Fibroblast of skin of abdomen (primary cell): ENCODE measurements at places on chromosomes 7 and 10.

- DNase-seq: no peak
Observed at GRCh38 chr10:102812231-102812876, 24.9 kb downstream of the CYP17A1 start.

DNA sequence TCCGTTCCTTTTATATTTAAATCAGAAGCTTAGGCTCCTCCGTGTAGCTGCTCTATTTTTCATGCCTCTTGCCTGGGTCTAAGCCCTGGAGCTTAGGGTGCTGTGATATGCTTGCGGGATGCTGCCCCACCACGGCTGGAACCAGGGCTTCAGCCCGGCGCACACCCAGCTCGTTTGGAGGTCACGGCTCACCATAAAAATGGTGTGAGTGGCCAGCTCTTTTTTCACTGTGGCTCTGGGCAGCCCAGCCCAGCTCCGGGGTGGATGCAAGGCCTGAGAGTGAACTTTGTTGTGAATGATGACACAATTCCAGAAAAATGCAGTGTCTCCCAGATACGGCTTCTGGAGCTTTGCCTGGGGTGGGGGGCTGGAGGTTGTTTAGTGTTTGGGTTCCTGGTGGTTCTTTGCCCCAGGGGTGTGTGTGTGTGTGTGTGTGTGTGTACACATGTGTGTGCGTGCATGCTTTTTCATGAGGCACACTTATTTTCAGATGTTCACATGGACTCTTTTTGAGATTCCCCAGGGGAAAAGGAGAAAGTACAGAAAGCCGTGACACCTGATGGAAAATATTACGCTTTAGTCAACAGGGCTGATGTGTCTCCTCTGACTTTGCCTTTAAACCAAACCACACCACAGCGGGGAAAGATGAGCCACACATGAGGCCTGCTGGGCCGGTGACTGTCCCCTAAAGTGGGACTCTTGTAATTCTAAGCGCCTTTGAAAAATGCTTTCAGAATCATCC, 46.2 kb downstream of the GRK5 start:
- peak; percentile 93 for DNase-seq

- DNase-seq: no peak
Observed at GRCh38 chr7:3180604-3181003, 120.4 kb upstream of the SDK1 start.

DNA sequence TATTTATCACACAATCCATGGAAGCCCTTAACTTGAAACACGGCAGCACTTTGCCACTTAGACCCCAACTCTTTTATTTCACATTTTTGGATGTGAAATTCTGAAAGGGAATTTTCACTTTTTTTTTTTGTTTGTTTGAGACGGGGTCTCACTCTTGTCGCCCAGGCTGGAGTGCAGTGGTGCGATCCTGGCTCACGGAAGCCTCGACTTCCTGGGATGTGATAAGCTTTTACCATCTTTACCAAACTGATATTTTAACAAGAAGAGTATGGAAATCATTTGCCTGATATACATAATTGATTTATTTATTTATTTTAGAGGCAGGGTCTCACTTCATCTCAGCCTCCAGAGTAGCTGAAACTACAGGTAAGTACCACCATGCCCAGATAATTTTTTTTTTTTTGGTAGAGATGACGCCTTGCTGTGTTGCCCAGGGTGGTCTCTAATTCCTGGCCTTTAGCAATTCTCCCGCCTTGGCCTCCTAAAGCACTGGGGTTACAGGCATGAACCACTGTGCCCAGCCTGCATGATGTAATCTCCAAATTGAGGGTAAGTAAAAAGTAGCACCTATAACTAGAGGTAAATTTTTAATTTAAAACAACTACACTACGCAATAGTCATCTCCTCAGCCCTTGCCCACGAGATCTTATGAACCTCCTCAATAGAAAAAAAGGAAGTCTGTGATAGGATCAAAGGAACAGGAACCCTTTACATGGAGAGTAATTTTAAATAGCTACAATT, 180.7 kb upstream of the KLF14 start:
- DNase-seq: no peak

DNA sequence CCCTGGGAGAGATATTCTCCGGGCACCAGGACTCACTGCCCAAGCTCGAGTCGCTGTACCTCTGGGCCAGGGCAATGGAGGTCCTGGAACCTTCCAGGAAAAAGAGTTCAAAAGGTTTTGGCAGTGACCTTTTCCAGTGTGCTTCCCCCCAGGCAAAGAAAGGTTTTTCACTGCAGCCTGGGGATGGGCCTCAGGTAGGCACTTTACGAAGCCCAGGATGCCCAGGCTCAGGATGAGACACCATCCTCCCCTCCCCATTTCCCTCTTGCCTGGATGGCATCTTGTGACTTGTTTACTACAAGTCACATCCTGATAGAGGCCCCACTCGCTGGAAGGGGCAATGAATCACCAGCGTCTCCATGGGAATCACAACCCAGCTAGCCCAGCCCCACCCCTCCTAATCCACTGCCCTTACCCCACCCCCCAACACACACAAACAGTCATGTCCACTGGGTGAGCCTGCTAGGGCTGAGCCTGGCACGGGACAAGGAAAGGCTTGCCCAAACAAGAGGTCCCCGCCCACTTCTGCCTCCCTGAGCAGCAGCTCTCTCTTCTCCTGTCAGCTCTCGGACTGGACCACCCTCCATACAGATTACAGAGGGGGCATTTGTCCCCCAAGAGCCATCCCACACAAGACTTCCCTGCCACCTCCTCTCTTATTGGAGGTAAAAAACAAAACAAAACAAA, 93.8 kb upstream of the SMNDC1 start:
- peak; percentile 89 for DNase-seq

DNA sequence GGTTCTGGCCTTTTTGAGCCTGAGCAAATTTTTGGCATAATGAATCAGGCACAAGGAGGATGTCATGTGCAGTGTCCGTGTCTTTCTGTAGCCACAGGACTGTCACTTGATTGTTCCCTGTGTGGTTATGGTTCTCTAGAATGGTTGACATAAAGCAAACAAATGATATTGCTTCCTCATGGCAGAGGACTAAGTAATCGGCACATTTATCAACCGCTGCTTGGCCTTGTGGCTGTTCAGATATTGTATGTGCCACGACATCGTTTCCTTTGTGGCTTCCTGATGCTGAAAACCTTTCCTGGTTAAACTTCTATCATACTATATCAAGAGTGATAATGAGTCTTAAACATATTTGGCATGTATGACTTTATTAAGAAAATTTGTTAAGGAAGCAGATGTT, 598.8 kb downstream of the SUGCT start:
- DNase-seq: no peak

DNA sequence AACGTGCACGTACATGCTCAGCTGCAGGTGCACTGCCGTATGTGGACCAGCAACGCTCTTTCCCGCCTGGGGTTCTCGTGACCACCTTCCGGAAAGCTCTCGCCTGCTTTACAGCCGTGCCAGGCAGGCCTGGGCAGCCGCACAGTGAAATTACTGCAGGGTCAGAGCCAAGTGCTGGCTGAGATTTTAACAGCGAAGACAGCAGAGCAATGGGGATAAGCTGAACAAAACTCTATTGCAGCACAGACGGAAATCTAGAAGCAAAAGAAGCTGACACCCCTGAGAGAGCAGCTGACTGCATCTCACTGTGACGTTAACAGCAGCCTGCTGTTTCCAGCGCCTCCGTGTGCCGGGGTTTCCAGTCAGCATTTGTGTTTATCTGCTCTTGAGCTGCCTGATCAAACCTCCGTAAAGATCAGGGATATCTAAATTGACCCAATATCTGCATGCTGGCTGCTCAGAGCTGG, 179.0 kb downstream of the DIP2C start:
- no peak for DNase-seq

- DNase-seq: peak; percentile 28
Observed at GRCh38 chr7:90777886-90778285, 181.8 kb downstream of the CDK14 start.

DNA sequence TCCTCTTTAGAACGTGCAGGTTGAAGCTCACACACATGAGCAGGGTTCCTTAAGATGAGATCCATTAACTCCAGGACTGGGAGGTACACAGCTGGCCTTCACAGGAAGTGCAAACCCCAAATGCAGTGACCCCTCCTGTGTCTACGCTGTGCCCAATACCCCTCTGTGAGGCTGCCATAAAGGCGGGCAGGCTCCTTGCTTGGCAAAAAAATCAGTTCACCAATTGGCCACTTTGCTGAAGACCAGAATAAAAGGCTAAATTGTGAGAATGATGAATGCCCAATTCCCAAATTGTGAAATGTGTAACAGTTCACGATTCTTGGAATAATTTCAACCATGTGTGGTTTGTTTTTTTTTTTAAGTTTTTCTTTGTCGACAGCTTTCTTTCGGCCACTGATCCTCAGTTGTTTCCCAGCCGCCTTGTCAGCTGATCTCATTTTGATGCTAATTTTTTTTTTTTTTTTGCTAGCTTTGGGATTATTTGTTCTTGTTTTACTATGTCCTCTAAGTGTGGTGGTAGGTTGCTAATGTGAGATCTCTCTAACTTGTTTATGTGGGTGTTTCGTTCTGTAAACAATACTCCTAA, 101.9 kb upstream of the PRSS58 start:
- no peak for DNase-seq

DNA sequence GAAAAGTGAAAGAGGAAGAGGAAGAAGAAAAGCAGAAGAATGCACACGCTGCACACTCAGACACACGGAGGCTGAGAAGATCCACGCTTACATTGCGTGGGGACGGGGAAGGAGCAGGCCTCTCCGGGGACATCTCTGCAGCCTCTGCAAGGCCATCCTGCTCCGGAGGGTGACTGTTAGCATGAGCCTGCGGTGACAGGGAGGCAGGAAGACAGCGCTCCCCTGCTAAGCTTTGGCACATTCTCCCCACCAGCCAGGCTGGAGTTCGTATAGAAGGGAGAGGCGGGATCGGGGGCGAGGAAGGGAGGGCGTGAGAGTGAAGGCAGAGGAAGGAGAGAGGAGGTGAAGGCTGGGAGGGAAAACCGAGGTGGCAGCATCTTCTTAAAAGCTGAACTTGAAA, 366.0 kb upstream of the SHH start:
- no peak for DNase-seq

DNA sequence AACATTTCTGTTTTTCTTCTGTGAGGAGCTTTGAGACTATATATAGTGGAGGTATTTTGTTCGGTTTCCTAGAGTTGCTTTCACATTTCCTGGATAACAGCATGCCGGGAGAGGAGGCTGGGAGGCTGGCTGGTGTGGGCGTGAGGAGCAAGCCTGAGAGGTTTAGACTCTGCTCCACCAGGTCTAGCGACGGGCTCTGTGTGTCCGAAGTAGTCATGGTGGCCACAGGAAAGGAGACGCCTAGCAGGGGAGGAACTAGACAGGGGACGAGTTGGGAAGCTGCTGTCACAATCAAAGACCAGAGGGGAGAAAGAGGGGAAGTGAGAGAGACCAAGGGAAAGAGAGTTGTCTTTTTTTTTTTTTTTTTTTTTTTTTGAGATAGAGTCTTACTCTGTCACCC, 19.6 kb downstream of the PTPRE start:
- no peak for DNase-seq

- peak; percentile 78 for DNase-seq
Observed at GRCh38 chr7:39356172-39356925, 209.9 kb upstream of the YAE1 start.
